ENCODE measurements at places on chromosomes 6 and 20.

DNA sequence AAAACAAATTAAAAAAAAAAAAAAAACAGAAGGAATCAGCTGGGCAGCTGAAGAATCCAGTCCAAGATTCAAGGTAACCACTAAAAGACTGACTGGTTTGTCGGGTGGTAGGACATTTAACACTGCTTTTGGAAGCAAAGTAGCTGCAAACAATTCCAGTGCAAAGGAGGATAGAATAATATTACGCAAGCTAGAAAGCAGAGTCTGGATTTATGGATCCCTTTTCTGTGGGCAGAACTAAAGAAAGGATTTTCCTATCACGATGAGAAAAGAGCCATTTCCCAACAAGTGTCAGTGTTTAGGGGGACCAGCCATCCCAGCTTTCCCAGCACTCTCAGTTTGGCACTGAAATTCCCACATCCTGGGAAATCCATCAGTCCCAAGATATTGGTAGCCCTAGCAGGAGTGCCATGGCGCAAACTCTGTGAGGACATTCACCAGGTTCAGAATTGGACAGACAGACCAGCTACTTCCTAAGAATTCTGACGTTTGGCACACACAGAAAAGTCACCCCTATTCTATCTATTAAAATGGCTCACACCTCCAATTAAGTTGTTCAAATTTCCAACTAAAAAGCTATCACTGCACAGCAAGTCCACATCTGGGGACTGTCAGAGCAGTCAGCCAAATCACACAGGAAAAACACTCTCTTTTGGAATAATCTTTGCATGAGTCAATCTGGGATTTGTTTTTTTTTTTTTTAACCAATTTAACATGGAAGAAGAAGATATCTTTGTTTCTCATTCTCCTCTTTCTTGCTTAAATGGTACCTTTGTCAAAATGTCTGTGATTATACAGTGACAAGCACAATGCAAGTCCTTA is 356.8 kb upstream of the ARID1B start:
- no peak for DNase-seq

DNA sequence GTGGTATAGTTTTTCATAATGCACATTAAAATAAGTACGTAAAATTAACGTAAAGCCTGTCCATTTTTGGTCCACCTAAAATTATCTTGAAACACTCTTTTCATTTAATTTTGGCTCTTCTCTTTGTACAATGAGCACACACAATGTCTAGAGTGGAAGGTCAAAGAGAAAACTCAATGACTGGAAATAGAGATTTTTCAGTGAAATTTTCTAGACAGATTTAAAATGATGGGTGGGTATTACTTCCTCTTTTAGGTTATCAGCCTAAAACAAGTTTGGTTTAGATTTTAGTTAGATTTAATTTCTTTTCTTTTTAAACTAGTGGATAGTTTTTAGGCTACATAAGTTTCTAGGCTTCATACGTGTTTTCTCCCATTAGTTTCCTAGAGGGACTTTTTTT is 24.9 kb downstream of the DSE start:
- DNase-seq = no peak

DNA sequence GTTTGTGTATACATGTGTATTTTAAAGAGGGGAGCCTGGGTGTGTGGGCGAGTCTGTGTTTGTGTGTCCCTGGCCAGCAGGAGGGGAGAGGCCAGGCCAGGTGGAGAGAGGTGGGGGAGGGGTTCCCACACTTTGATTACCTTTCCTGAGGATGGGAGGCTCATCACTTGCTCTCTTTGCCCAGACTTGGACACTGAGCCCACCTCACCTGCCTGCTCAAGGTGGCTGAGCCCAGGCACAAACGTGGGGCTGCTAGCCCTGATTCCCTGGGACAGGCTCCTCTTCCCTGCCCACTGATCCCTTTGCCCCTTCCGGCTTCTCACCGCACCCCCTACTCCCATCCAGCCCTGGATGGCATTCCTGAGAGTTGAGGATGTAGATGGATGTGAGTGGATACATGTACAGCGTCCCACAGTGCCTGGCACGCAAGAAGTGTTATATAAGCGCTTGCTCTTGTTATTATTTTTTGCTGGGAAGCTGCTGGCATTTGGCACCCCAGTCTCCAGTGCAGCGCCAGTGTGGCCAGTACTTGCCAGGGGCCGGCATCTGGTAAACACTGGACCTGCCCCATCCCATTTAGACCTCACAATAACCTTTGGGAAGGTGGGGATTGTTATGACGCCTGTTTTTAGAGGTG is 2.7 kb downstream of the CEBPB start:
- peak; percentile 43 for DNase-seq

DNA sequence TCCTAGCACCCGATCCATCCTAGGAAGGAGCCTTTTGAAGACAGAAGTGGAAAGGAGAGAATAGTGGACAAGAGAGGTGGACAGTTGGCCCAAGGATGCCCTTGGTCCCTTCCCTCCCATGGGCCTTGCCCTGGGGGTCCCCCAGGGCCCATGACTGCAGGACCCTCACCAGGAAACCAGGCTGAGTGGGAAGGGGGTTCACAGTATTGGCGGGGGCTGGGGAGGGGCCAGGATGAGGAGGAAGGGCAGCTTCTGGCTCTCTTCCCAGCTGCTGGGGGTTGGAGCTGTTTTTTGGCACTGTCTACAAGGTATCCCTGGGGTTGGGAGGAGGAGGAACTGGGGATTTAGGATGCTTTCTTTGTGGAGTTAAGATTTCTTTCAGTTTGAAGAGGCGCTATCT is 4.0 kb upstream of the DSN1 start:
- no peak for DNase-seq

DNA sequence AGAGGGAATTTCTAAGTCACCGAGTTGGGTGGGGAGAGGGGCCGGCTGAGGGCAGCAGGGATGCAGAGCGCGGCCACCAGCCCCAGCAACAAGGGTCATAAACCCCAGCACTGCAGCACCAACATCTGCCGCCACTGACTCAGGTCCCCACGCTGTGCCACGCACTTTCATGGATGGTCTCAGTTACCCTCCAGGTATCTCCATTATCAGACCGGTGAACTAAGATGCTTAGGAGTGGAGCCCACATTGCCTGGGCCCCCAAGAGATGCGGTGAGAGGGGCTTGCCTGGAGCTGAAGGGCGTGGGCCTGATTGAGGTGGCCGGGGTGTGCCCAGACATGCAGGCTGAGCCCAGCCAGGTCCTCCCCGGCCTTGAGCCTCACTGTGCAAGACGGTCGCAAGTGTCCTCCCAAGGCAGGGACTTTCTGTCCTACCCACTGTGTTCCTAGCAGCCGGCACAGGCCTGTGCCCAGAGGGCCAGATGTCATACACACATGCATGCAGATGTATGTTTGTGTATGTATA is 19.3 kb downstream of the RBM38 start:
- DNase-seq = no peak

DNA sequence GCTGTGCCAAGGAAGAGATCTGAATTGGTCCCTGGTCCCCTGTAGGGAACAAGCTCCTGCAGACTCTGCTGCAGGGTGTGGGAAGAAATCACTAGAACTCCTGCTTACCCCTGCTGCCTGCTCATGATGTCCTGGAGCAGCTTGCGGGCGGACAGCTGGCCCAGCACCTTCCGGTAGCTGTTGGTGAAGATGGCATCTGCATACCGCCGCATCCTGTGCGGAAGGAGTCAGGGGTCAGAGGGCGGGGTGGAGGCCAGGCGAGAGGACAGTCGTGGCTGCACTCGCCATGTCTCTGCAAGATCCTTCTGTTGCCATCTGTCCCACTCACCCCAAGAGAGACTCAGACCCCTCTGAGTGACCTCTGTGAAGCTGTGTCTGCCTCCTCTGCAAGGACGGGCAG is 5.3 kb downstream of the GHRH start:
- DNase-seq = no peak

DNA sequence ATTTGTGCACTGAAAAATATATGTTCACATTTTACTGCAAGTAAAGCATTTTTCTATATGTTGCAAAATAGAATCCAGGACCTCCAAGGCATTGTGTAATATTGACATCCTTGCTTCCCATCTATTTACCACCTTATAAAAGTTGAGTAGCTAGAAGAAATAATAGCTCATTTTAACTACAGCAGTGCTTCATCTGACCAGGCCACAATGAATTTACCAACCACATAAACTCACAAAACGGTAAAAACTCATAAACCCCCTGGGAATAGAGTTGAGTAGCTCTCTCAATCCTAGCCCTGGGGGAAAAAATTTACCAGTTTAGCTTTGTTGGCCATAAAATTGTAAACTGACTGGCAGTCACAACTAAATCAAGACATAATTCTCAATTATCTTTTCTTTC is 3.9 kb downstream of the ATXN1 start:
- DNase-seq = no peak

DNA sequence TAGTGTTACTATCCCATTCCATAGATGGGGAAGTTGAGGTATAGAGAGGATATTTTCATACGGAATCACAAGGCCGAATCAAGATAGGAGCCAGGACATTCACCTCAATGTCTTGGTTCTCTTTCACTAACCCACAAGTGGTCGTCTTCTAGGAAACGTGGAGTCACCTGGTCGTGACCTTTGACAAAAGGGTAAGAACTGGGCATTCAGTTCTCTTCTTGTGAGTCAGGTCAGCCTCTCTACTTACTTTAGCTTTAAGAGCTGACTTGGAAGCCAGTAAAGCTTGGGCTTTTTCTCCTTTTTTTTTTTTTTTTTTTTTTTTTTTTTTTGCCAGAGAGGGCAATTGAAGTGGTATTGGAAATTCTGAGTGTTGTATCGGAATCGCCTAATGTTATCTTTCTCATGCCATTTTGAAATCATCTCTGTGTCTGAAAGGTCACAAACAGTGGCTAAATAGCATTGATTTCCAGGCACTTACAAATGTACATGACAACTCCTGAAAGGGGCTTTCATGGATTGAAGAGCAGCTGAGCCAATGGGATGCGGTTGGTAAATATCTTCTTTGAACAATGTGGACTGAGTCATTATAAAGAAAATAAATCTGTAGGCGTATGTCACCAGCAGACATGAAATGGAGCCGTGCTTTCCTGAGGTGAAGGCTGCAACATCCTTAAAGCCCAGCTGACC is 356.9 kb downstream of the KIF16B start:
- DNase-seq = no peak

DNA sequence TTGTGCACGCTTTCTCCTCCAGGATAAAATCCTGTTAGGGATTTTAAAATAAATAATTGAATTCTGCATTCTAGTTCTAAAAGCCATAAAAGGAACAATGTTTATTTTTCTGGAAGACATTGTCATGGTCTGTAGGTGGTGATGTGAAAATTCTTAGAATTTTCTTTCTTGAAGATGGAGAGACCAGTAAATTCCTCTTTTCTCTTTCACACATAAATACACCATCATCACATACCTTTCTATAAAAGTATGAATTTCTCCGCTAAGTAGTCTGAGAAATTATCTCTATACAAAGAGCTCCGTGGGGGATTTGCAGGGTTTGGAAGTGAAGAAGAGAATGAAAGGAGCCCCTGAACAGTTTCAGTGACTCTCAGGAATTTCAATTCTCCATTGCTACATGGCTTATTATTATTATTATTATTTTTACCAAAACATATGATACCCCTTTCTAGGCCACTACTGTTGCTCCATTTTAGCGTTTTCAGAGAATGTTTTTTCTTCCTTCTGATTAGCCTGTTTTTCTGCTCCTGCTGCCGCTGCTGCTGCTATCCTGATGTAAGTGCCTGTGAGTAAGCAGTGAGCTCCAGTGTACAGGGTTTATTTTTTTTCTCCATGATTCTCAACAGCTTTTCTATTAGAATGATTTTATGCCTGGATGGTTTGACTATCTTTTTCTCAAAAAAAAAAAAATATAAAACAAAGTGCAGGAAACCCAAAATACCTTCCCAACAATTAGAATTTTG is 145.8 kb downstream of the SAMD5 start:
- DNase-seq = peak; percentile 6

- no peak for DNase-seq
These were observed 24.0 kb downstream of the ADA start for GRCh38 chr20:44627364-44628010.

DNA sequence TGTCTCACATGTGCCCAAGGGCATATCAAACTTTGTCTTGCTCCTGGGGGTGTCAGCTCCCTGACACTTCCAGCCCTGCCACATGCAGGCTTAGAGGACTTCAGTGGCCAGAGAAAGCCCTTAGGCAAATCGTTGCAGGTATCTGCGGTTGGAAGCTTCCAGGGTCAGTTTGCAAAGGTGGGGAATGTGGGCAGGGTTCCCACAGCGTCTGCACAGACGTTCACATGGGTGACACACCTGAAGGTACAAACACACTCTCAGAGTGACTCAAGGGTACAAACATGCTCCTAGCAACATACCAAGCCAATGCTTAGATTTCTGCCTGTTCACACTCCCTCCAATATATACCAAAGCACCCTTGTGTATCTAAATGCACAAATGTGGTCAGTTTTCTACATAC is 30.0 kb downstream of the VSTM2L start:
- DNase-seq = no peak

- no peak for DNase-seq
These were observed 39.0 kb downstream of the PHF3 start for GRCh38 chr6:63674635-63675034.

DNA sequence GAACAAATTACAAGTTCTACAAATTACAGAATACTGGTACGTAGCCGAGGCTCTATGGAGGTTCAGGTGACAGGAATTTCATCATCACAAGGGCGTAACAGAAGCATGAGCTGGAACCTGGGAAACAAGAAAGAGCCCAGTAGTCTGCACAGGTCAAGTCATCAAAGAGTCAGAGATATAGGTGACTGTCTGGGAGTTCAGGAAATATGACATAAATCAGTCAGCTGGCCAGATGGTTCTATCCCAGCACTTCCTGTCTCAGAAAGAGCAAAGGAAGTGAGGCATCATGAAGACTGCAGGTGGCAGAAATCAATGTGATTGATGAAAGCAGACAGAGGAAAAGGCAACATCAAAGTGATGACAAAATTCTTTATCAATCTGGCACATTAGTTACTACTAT is 23.3 kb downstream of the MYCT1 start:
- no peak for DNase-seq

DNA sequence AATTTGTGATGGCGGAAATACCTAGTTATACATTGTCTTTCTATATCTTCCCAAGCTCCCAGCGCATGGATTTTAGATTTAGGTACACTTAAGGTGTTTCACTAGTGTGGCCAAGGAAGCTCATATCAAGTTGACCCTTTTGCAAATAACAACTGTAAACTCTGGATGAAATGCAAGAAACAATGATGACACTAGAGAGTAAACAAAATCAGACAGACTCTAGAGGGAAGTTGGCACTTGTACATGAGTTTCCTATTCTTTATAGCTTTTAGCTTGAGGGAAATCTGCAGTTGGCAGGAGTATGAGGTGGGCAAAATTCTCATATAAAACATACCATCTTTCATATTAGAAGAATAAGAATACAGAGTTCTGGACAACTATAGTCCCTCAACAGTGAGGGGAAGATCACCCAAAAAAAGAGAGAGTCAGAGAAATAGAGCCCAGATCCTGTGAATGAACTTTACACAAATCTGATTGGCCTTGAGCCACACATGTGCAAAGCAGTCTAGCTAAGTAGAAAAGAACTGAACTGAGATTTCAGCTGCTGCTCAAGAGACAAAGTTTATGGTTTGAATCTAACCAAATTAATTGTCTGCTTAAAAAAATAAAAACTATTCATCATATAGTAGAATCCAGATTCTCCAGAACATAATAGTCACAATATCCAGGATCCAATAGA is 26.1 kb downstream of the TXLNB start:
- no peak for DNase-seq
